Fibroblast of skin of abdomen (primary cell): ENCODE measurements at places on chromosomes 1 and 21.

- DNase-seq: peak; percentile 55
Measured at GRCh38 chr1:177069490-177069889, 95.0 kb downstream of the ASTN1 start.

DNA sequence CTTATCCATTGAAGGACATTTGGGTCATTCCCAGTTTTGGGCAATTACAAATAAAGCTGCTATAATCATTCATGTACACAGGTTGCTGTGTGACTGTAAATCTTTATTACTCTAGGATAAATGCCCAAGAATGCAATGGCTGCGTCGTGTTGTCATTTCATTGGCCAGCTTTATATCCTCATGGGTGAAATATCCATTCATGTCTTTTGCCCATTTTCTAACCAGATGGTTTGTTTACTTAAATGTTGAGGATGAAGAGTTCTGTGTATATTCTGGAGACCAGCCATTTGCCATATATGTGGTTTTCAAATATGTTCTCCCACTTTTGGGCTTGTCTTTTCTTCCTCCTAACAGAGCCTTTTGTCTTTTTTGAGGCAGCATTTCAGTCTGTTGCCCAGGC lies 25.3 kb downstream of the TRIM11 start:
- DNase-seq: no peak

GRCh38 chr1:178565586-178565985 lies 52.7 kb downstream of the TEX35 start:
- DNase-seq: no peak

GRCh38 chr1:201906336-201906735 lies 17.6 kb downstream of the SHISA4 start:
- no peak for DNase-seq

- DNase-seq: peak; percentile 96
Measured at GRCh38 chr21:28111151-28111619, 881.5 kb downstream of the LTN1 start.

DNA sequence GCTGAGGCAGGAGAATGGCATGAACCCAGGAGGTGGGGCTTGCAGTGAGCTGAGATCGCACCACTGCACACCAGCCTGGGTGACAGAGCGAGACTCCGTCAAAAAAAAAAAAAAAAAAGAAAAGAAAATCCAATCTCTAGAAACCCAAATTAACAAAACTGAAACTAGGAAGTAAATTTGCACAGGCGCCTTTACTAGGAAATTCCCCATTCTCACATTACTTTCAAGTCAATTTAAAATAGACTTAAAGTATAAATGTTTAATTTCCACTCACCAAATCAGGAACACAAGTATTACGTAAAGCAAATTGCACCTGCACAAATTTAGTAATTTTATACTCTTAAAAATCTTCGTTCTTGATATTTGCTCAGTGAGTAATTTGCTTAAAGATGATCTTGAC lies 67.8 kb upstream of the BCAR3 start:
- DNase-seq: no peak

DNA sequence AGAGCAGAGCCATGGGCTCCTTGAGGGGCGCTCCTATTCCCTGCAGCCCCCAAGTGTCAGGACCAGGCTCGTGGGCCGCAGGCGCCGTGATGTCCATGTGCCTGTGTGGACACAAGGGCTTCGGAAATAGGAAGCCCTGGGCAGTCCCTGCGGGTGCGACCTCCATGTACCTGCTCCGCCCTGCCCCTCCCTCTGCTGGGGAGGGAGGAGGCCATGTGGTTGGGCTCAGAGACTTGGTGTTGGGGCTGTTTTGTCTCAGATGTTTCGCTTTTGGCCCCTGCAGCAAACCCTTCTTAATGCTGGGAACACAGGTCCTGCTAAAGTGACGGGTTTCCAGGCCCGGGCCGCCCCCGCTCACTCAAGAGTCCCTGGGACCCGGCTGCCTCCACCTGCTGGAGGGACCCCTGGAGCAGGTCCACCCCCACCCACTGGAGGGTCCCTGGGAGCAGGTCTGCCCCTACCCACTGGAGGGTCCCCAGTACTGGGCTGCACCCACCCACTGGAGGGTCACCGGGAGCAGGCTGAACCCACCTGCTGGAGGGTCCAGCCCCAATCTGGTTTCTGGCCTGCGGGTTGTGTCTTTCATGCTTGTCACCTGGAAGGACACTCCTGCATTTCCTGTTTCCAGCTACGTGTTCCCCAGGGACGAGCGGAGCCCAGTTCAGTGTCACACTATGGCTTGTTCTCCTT lies 156.5 kb downstream of the PEX14 start:
- no peak for DNase-seq

DNA sequence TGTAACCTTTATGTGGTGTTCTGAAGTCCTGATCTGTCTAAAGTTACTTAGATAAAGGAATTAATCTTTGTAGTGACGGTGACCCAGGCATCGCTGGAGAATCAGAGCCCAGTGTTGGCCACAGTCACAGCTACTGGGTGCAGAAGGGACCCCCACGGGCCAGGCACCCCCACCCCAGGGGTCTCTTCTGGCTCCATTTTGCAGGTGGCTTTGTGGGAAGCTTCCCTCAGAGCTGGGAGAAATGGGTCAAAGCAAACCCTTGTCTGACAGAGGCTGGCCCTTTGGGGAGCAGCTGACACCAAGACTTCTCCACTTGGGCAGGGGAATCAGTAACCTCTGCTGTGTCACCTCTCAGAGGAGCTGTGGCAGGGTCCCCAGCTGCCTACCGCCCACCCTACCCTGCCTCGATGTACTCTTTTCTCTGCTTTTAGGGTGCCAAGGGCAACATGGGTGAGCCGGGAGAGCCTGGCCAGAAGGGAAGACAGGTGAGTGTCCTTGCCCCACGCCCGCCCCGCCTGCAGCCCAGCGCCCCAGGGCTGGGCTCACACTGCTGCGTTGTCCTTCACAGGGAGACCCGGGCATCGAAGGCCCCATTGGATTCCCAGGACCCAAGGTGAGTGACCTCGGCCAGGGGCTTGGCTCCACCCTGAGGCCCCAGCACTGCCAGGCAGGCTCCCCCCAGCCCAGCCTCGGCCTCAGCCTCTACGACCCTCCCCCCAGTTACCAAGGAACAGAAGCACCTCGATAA lies 17.7 kb downstream of the COL6A2 start:
- DNase-seq: no peak

- DNase-seq: no peak
Measured at GRCh38 chr1:29633771-29634170, 397.4 kb downstream of the PTPRU start.

GRCh38 chr1:223341121-223341520 lies 22.9 kb downstream of the SUSD4 start:
- peak; percentile 40 for DNase-seq

GRCh38 chr21:41396558-41397075 lies 29.4 kb upstream of the MX1 start:
- DNase-seq: no peak

DNA sequence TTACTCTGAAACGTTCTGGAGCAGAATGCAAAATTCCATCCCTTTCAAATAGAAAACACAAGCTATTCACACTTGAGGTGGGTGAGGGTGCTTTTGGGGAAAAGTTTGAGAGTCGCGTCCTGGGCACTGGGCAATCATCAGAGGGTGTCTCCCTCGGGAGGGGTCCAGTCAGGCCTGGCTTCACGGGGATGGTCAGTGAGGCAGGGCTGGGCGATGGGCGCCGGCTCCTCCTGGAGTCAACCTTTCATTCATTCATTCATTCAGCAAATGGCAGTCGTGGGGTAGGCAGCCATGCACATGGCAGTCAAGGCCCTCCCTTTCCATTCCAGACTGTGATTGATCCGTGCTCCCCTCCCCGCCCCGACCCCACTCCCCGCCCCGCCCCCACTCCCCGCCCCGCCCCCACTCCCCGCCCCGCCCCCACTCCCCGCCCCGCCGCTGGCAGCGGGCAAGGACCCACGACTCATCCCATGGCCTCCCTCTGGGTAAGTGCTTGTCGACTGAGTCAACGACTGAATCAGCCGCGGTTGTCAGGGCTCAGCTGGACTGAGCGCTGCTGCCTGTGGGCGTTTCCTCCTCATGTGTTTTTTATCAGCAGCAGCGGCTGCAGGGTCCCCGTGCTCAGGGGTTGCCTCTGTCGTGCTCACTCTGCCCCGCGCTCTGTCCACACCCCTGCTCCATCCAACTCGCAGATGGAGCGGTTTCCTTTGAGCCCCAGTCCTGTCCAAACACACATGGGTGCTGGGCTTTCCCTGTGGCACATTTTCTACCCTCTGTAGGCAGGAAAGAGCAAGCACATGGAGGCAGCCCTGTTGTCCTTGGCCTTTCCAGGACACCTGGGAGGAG lies 12.5 kb upstream of the SPSB1 start:
- DNase-seq: peak; percentile 96

DNA sequence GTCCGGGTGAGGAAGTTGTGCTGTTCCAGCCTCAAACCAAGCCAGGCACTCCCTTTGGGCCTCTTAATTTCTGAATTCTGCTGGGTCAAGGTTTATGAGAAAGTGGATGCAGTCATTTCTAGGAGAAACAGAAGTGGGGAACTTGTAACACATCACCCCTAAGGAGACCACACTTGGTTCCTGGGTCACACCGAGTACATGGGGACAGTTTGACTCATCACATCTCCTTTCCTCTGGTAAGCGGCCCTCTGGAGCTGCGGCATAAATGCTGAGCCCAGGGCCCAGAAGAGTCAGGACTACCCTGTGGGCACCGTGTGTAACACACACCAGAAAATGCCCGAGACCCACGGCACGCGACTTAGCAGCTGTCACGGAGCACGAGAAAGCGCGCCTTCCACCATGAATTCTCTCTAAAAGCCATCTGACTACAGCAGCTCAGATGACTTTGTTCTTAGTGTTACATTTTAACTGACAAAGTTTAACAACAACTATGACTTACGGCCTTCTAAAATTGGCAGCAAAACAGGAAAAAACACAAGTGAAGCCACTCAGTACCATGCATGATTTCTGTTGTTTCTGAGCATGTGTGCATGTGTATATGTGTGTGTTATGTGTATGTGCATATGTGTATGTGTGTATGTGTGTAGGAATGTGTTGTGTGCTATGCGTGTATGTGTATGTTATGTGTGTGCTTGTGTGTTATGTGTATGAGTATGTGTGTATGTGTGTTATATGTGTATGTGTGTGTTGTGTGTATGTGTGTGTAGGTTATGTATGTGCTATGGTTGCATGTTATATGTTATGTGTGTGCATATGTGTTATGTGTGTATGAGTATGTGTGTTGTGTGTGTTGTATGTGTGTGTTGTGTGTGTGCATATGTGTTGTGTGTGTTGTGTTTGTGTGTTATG lies 50.8 kb downstream of the TOMM20 start:
- DNase-seq: peak; percentile 50

DNA sequence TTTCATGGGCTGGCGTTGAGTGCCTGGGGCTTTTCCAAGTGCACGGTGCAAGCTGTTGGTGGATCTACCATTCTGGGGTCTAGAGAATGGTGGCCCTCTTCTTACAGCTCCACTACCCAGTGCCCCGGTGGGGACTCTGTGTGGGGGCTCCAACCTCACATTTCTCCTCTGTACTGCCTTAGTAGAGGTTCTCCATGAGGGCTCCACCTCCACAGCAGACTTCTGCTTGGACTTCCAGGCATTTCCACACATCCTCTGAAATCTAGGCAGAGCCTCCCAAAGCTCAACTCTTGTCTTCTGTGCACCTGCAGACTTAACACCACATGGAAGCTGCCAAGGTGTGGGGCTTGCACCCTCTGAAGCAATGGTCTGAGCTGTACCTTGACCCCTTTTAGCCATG lies 82.1 kb downstream of the CCDC18 start:
- no peak for DNase-seq

DNA sequence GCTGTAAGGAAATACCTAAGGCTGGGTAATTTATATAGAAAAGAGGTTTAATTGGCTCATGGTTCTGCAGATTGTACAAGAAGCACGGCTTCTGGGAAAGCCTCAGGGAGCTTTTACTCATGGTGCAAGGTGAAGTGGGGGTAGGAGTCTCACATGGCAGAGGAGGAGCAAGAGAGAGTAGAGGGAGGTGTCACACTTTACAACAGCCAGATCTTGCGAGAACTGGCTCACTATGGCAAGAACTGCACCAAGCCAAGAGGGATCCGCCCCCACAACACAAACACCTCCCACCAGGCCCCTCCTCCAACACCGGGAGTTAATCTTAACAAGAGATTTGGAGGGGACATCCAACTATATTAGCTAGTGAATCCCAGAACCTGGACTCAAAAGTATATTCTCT lies 135.4 kb upstream of the SOD1 start:
- no peak for DNase-seq

- no peak for DNase-seq
Measured at GRCh38 chr1:116367256-116367945, 5.6 kb upstream of the ATP1A1 start.

- DNase-seq: no peak
Measured at GRCh38 chr1:18010945-18011344, 96.7 kb upstream of the IGSF21 start.

- no peak for DNase-seq
Measured at GRCh38 chr1:1089731-1090423, 15.8 kb upstream of the RNF223 start.

GRCh38 chr1:115296981-115297380 lies 41.1 kb downstream of the NGF start:
- DNase-seq: peak; percentile 64

GRCh38 chr1:143735764-143736461 lies 235.9 kb downstream of the FAM72C start:
- peak; percentile 6 for DNase-seq

- DNase-seq: no peak
Measured at GRCh38 chr21:43924421-43925095, 59.5 kb downstream of the AGPAT3 start.

- no peak for DNase-seq
Measured at GRCh38 chr1:101595881-101596374, 359.1 kb downstream of the S1PR1 start.

DNA sequence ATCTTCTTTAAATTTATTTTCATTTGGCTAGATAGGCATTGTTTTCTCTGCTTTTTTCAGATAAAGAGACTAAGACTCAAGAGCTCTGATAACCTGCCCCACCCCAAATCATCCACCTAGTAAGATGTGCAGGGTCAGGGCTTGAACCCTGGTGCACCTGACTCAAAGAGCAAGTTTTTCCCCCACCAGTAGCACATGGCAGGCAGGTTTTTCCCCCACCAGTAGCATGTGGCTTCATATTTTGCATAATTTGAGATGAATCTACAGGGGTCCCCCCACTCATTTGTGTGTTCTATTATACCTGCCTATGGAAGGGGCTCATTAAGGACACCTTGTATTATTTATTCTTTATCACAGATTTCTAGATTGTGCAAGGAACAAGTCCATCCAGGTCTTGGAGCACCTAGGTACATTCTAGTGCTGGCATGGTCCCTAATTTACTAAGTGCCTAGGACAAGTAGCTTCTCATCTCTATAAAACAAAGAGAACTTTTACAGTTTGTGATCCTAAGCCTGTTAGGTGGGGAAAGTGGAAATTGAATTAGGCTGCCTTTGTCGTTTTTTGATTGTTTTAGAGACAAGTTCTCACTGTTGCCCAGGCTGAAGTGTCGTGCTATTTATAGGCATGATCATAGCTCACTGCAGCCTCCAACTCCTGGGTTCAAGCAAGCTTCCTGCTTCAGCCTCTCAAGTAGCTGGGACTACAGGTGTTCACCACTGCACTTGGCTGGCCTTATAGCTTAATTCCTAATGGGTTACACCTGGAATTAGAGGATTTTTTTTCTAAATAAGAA lies 13.2 kb upstream of the CTSE start:
- no peak for DNase-seq
